ENCODE measurements at places on chromosomes 3 and 15. TPM values are rescaled to one million over a fixed set of nuclear protein-coding genes. Genes with fewer than 3 reads are reported as not detected.

GLDN gene
- 0.74 TPM for total RNA-seq

STARD5 gene
- 0.71 TPM for total RNA-seq

REC114 gene
- total RNA-seq = not detected

DOCK3 gene
- 1.0 TPM for total RNA-seq

C3orf49 gene
- total RNA-seq = not detected

GOLGA6L4 gene
- not detected for total RNA-seq

MYRIP gene
- total RNA-seq = not detected

KBTBD13 gene
- total RNA-seq = not detected

GOLGA6L1 gene
- not detected for total RNA-seq

GOLGA6L10 gene
- total RNA-seq = 0.25 TPM

SLC22A14 gene
- not detected for total RNA-seq

IMPDH2 gene
- total RNA-seq = 112 TPM

DNAH1 gene
- 0.02 TPM for total RNA-seq

SH2D7 gene
- total RNA-seq = not detected

POLR2H gene
- 196 TPM for total RNA-seq

THRB gene
- 1.3 TPM for total RNA-seq

DUOXA1 gene
- not detected for total RNA-seq

EPHA3 gene
- 0.20 TPM for total RNA-seq

UBAP1L gene
- total RNA-seq = 0.10 TPM

GOLGA8T gene
- total RNA-seq = not detected

ROBO2 gene
- total RNA-seq = not detected
